Heart left ventricle (tissue), 16 donors: ENCODE measurements at places on chromosomes 11 and 22. TPM values are rescaled to one million over a fixed set of nuclear protein-coding genes. Genes with fewer than 3 reads are reported as not detected.

DNA sequence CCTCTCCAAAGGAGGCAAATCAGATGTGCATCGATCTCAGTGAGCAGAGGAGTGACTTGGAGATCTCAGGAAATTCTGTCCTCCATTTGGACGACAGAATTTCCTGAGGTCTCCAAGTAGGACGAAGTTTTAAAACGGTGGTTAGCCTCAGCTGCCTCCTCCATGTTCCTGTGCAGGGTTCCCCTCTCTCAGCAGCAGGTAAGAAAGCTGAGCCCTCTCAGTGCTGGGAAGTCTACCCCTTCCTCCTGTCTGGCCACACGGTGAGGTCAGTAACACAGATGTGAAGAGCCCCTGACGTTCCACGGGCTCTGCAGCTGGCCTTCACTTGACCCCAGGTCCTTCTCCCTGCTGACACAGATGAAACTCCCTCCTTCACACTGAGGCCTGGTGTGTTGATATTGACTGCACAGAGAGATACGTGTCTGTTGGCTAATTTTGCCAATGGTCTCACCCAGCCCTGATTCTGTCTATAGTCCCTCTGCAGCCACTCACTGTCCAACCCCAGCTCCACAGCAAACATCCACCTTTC is 607.4 kb upstream of the B3GAT1 start:
- no peak for DNase-seq

GRCh38 chr22:29213493-29213892 is 7.8 kb downstream of the EMID1 start:
- DNase-seq = no peak

GRCh38 chr11:34380696-34381095 is 22.9 kb upstream of the ABTB2 start:
- DNase-seq = no peak

GRCh38 chr11:17810746-17811145 is 76.2 kb downstream of the KCNC1 start:
- DNase-seq = peak; percentile 30

DNA sequence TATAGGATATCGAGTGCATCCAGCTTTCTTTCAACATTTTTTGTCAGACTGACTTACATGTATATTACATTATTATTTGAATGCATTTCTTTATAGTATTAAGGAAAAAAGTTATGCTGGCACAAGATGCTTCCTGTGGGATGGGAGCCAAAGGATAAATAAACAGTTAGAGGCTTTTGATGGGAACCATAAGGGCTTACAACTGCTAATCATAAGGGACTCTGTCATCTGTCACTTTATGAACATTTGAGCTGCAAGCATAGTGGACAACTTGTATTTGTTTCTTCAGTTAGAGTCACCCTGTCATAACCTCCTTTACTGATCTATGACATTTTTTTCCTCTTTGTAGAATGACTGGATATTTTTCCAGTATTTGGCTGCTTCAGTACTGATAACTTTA is 132.4 kb upstream of the CHORDC1 start:
- no peak for DNase-seq

- no peak for DNase-seq
Measured at GRCh38 chr11:30422447-30423278, 99.8 kb downstream of the ARL14EP start.

DNA sequence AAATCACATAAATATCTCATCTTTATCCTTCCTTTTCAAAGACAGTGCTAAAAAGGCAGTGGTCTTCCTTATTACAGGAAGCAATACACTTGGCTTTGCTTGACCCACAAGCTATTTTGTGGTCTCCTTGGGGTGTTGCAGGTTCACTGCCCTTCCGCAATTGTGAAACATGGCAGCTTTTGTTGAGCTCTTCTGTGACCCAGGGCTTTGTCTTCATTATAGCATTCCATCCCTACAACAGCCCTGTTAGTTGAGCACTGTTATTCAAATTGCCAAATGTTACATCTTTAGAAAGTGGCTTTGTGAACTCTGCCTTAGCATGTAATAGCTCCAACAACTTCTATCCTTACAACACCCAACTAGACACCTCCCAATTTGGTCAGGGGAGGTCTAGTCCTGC is 107.1 kb downstream of the OPCML start:
- no peak for DNase-seq

Gene DNAJB7
- total RNA-seq = not detected

Gene PHF21B
- 1.6 TPM for total RNA-seq
